A673 (cell line): ENCODE measurements at places on chromosomes 4 and X.
A peak's percentile ranks its signal among the peaks of the same experiment; 100 is the strongest.

GRCh38 chrX:79371640-79372039, 4.5 kb upstream of the ITM2A start:
- H3K27ac ChIP-seq = no peak overlapping the region
- no peaks in the 10 kb centered on the region for H3K4me1 ChIP-seq
- no peak for DNase-seq
- H3K36me3 ChIP-seq = no peaks in the 10 kb centered on the region
- no peak overlapping the region for H3K4me3 ChIP-seq

DNA sequence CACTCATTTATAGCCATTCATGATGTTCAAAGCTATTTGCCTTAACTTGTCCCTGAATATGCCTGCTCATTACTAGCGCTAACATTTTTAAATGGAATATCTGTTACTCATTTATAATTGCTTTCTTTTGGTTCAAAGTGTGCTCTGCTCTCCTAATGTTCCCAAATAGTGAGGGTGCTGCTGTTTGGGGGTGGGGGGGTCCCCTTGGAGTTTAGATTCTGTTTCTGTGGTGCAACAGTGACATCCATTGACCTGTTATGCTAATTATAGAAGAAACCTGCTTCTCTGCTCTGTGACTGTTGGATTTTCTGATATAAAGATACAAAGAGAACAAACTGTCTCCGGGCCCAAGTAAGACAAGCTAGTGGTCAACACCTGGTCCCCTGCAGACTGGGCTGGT, 222.4 kb downstream of the SHROOM3 start:
- H3K4me3 ChIP-seq = no peak overlapping the region
- no peaks in the 10 kb centered on the region for H3K4me1 ChIP-seq
- H3K27me3 ChIP-seq = no peaks in the 10 kb centered on the region
- no peak overlapping the region for H3K27ac ChIP-seq
- no peaks in the 10 kb centered on the region for H3K36me3 ChIP-seq
- DNase-seq = no peak

- no peak overlapping the region for H3K27ac ChIP-seq
- H3K27me3 ChIP-seq = no peaks in the 10 kb centered on the region
- H3K4me1 ChIP-seq = no peaks in the 10 kb centered on the region
- no peaks in the 10 kb centered on the region for H3K36me3 ChIP-seq
- DNase-seq = no peak
- H3K4me3 ChIP-seq = no peak overlapping the region
Measured at GRCh38 chr4:166518776-166519175, 645.7 kb downstream of the TLL1 start.

DNA sequence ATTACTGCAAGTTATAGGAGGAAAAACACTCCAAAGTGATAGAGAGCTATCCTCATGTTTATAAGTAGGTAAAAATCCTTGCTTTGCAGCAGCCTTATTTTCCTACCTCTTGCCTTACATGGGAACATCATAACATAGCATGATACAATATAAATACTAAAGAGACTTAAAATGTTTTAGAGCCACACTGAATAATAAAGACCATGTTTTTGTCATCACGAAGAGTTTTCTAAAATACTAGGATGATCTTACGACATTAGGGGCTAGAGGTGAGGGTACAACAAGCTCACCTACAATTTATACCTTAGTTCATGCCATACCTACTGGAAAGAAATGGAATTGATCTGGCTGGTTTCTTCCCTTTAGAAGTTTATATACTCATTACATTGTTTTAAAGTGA, 184.8 kb downstream of the FBXW7 start:
- peaks cover 4% of the 10 kb centered on the region for H3K36me3 ChIP-seq
- H3K27me3 ChIP-seq = no peaks in the 10 kb centered on the region
- H3K4me3 ChIP-seq = peak overlapping the region; percentile 53
- H3K27ac ChIP-seq = no peak overlapping the region

DNA sequence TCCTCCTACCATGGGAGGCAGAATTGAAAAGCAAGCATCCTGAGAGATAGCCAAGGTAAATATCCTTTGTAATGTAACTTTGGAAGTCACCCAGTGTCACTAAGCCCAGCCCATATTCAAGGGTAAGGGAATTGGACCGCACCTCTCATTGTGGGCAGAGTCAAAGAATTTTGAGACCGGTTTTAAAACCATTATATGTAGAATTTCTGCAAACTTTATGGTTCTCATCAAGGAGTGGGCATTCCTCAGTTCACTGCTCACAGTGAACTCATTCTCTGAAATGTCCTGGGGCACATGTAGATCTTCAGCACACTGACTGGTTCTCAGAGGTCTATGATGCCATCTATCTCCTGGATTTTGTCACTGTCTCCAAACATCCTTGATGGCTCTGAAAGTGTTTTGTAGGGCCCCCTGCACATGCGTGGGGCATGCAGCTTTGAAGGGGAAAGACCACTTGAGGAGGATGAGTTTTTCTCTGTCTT, 35.3 kb upstream of the CHRNA9 start:
- no peaks in the 10 kb centered on the region for H3K4me1 ChIP-seq
- H3K27ac ChIP-seq = no peak overlapping the region
- DNase-seq = no peak
- H3K36me3 ChIP-seq = no peaks in the 10 kb centered on the region
- no peak overlapping the region for H3K4me3 ChIP-seq

DNA sequence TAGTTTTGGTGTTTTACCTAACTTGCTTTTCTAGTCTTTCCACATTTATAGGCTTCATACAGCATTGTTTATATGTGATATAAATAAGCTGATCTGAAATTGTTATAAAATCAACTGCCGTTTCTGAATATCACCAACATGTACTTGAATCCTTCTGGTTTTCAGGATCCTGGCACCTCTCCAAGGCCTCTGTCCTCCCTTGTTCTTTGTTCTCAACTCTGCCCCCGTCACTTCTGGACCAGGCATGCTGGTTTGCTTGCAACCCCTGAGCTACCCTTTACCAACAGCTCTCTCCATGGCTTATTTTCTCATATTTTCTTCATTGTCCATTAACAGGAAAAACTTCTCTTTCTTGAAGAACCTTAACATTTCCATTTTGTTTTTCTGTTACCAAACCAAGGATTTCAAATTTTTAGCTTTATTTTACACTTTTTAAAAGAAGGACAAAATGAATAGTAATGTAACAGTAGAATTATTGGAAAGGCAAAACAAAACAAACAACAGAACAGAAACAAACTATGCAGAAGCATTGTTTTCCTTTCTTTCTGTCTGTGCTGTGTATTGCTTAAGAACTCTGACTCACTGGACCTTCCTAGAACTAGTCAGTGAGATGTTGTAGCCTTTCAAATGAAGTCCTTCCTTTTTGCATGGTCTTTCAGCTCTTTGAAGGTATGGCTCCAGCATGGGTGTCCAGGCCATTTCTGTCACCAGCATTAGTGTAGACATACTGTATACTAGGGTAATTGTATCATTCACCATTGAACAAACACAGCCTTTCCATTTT, 44.8 kb downstream of the BANK1 start:
- peaks cover 15% of the 10 kb centered on the region for H3K4me1 ChIP-seq
- H3K27ac ChIP-seq = no peak overlapping the region
- no peaks in the 10 kb centered on the region for H3K27me3 ChIP-seq
- peak; percentile 4 for DNase-seq

DNA sequence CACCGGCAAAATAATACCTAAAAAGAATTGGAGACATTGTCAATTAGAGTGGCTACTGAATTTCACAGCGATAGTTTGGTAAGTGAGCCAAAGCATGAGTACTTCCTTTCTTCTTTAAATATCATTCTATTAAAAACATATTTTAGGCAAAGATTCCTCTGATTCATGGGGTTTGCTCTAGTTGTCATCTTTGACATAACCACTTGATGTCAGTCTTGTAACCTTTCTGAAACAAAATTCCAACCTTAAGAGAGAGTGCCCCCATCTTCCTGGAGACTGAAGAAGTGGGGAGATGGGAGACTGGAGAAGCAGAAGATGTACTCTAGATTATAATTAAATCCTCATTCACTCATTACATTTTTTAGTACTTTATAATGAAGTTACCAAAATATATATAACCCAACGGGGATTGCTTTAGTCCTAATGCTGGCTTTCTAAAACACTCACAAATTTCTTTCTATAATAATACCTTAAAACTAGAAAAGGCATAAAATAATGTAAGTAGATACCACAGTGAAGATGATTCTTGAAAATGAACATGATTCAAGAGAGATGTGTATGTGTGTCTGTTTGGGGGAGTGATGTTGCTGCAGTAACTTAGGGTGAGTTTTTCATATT, 96.4 kb downstream of the EMCN start:
- H3K27me3 ChIP-seq = no peaks in the 10 kb centered on the region
- no peak overlapping the region for H3K4me3 ChIP-seq
- H3K27ac ChIP-seq = no peak overlapping the region
- no peaks in the 10 kb centered on the region for H3K36me3 ChIP-seq
- peak; percentile 70 for DNase-seq

GRCh38 chr4:56240554-56241174, 146.6 kb downstream of the AASDH start:
- H3K4me1 ChIP-seq = no peaks in the 10 kb centered on the region
- no peaks in the 10 kb centered on the region for H3K27me3 ChIP-seq
- no peak overlapping the region for H3K4me3 ChIP-seq
- no peak overlapping the region for H3K27ac ChIP-seq
- no peaks in the 10 kb centered on the region for H3K36me3 ChIP-seq
